ENCODE measurements at places on chromosomes 13 and 19.

GRCh38 chr13:67353941-67354340, 123.8 kb upstream of the PCDH9 start:
- DNase-seq, result no peak

GRCh38 chr19:12737835-12738351, 596 bp downstream of the GET3 start:
- DNase-seq, result no peak

- DNase-seq, result no peak
Observed at GRCh38 chr13:39895254-39895653, 239.8 kb downstream of the COG6 start.

GRCh38 chr19:32041681-32042292, 303.6 kb upstream of the ZNF507 start:
- DNase-seq, result no peak
